ENCODE measurements at places on chromosomes 13 and 19.
A peak's percentile ranks its signal among the peaks of the same experiment; 100 is the strongest.

DNA sequence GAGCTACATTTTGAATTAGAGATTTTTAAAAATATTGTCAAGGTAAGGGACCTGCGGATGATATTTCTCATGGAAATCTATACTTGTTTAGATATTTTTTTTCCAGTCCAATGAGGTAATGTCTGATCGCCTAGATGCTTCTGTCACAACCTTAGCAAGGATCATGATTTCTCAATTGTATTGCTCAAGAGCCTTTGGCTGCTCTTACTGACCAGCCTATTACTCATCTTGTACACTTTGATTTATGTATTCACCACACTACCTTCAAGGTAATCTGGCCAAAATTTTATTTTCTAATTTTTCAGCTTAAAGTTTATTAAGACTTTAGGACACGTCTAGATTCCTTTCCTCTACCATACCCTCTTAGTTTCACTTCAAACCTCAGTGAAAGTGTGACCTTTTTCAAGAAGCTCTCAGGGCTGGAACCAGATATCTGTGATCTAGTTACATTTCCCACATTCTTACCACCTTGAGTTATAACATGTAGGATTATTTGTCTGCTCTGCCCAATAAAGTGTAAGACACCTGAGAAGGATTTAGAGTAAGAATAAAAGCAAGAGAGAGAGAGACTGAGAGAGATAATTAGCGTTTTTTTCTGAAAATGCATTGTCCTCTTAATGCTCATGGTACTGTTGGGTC, 197.1 kb downstream of the ITGBL1 start:
- no peak for DNase-seq

GRCh38 chr19:47353307-47353712, 4.2 kb downstream of the DHX34 start:
- peak; percentile 33 for DNase-seq

GRCh38 chr19:19405971-19406877, 749 bp downstream of the GATAD2A start:
- DNase-seq: no peak

- DNase-seq: no peak
These were observed 7.3 kb downstream of the SPATA13 start for GRCh38 chr13:24167666-24168391.

GRCh38 chr19:46753420-46754155, 7.3 kb upstream of the STRN4 start:
- peak; percentile 56 for DNase-seq

GRCh38 chr19:13841086-13841961, 35.6 kb upstream of the NANOS3 start:
- DNase-seq: no peak

DNA sequence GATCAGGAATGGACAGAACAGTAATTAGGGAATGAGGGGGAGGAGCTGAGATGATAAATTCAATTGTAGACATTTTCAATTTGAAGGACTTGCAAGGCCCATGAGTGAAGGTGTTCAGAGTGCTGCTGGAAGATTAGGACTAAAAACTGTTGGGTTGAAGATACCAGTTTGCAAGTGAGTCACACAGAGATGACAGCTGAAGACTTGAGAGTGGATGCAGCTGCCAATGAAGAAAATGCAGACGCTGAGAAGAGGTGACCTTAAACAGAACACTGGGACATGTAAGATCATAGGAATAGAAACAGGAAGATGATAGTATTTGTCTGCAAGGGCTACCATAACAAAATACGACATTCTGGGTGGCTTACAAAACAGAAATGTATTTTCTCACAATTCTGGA, 1716.5 kb upstream of the SLC10A2 start:
- no peak for DNase-seq

DNA sequence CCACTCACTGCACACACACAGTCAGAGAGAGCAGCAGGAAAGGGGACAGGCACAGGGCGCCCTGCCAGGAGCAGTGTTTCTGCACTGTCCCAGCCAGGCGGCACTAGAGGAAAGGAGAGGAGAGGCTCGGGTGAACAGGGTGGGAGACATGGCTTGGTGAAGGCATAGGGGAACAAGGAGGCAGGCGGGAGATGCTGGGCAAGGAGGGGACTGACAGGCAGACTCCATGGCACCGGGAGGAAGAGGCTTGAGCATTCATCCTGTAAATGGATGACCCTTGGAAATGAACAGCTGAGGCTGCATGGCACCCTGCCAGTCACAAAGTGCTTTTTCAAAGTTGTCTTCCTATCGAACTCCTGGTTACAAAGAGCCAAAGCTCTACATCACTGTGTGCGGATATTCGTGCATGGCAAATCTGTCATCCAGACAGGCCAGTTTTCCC, 22.4 kb downstream of the MED26 start:
- DNase-seq: no peak

- no peak for DNase-seq
These were observed 783.4 kb upstream of the ARGLU1 start for GRCh38 chr13:107351305-107351704.

GRCh38 chr19:44959691-44960090, 4.5 kb downstream of the CLPTM1 start:
- no peak for DNase-seq

GRCh38 chr13:111387026-111387871, 66.8 kb downstream of the TEX29 start:
- DNase-seq: no peak

GRCh38 chr19:12676384-12676792, 5.3 kb downstream of the DHPS start:
- peak; percentile 40 for DNase-seq

DNA sequence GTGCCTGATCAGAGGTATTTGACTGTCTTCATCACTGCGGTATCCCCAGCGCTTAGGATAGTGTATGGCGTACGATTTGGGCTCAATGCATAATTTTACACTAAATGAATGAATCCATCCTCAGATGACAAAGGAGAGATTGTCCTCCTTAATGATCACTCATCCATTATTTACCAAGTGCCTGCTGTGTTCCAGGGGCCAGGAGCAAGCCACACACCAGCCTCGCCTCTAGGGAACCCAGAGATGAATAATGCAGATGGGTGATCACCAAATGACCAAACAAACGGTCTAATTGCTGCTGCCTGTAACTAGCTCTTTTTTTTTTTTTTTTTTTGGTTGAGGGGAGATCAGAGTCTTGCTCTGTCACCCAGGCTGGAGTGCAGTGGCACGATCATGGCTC, 5.9 kb upstream of the GPR32 start:
- DNase-seq: no peak

DNA sequence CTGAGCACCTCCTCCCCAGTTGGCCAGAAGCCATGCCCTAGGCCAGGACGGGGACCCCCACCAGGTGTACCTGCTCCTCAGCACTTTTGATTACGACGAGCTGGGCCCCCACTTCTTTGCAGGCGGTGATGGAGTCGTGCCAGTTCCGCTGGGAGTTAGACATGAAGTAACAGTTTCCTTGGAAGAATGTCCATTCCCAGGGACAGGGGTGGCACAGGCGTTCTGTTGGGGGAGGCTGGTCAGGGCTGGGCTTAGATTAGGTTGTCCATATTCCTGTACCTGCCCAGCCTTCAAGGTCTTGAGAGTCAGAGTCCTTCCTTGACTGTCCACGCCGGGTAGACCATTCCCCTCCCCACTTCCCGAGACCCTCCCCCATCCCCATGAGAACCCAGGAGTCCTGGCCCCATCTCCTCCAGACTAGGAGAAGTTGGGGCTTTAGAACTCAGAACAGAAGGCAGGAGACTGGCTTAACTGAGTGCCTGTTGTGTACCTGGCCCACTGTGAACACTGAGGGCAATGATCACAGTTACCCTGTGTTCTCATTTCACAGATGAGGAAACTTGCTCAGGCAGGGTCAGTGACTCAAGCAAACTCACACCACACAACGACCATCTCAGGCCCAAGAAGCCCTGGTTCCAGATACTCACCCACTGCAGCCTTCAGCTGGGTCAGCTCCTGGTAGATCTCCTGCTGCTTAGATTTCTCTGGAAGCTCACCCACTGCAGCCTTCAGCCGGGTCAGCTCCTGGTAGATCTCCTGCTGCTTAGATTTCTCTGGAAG, 2.3 kb downstream of the CD209 start:
- no peak for DNase-seq

DNA sequence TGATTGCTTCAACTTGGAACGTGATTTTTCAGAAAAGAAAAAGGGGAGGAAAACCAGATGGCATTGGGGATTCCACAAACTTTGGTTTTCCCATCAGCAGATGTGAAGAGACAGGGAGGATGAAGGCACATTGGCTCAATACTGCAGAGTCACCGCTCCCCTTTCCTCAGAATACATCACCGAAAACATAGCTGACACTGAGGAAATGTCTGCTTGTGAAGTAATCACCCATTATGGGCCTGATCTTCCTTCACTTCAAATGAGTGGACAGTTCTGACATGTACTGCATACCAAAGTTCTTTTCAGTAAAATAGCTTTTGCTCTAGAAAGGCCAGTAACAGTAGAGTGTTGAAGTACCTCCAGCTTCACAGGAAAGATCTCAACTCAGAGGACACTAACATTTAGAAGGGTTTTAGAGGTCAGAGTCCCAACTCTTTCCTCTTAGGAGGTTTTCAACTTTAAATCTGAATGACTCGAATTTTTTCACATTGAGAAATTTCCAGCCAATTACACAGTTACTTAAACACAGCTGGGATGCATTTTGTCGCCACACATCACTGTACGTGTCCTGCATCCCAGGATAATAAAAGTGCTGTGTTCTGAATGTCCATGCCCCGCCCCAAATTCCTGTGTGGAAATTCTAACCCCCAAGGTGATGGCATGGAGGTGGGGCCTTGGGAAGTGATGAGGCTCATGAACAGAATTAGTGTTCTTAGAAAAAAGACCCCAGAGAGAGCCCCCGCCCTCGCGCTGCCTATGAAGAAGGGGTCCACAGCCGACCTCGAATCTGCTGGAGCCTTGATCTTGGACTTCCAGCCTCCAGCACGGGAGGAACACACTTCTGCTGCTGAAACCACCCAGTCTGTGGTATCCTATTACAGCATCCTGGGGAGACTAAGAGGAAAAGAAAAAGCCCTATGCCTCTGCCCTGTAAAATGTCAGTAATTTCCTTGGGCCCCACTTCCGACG, 77.7 kb downstream of the COL4A1 start:
- DNase-seq: no peak

- DNase-seq: no peak
These were observed 13.9 kb upstream of the ZNF431 start for GRCh38 chr19:21127898-21128297.

- DNase-seq: no peak
These were observed 440.0 kb downstream of the RFC3 start for GRCh38 chr13:34257966-34258365.

DNA sequence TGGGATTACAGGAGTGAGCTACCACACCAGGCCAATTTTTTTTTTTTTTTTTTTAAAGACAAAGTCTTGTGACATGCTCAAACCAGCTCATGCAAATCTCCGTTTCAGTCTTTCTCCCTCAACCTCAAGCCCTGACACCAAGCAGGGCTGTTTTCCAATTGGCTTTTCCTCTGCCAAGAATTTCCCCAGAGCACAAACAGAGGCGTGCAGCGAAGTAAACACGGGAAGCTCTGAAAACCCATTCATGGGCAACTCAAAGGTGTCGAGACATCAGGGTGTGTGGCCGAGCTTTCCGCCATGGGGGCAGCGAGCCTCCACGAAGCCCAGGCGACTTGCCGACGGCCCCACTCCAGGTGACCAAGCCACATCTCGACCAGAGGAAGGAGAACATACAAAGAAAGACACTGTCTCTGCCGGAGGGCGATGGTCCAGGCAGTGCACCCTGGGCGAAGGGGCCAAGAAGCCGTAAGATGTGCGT, 70.0 kb downstream of the INSR start:
- DNase-seq: no peak

All from SHP77 treated with DMSO at 0.1 percent for 48 hours (cell line).